ENCODE measurements at places on chromosomes 16 and 17.

DNA sequence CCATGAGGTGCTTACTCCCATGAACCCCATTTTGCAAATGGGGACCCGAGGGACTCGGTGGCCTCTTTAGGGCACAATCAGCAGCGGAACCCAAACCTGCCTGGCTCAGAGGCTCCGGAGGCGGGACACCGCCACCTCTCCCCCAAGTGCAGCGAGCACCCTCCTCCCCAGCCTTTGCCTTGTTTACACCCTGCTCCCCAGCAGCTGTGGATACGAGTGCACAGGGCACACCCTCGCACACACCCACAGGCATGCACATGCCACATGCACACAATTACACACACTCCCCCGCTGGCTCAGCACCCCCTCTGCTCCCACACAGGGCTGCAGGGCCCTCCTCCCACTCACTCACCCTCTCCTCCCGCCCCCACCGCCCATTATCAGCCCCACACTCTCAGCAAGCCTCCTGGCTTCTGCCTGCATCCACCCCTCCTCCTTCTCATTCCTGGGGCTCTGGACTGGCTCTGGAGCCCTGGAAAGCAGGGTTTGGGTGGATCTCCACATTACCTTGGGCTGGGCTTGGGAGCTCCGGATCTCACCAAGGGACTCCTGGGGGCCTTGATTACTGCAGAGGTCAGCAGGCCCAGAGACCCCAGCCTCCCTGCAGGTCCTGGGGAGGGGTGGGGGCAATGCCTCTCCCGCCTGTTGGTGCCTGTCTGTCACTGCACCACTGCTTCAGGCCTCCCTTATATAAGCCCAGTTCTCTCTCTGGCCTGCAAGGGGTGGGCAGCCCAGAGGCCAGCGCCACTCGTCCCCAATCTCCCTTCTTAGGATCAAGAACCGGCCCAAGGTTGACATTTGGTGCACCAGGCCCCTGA is 6.4 kb downstream of the PDK2 start:
- no peak for DNase-seq

DNA sequence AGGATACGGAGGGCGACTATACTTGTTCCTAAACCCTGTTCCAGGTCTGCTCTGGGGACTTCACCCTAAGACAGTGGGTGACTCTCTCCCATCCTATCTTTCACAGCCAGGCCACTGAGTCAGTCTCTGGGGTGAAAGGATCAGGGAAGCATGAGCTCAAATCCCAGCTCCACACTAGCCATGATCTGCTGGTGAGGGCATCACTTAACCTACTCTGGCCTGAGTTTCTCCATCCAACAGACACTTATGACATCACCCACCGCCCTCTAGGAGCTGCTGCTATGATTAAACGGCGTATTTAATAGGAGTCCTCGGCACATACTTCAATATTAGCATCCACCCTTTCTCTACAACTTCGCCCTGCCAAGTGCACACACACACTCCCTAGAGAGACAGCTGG is 10.1 kb downstream of the GAST start:
- DNase-seq = no peak

GRCh38 chr17:57703273-57703672 is 41.8 kb downstream of the CCDC182 start:
- no peak for DNase-seq

DNA sequence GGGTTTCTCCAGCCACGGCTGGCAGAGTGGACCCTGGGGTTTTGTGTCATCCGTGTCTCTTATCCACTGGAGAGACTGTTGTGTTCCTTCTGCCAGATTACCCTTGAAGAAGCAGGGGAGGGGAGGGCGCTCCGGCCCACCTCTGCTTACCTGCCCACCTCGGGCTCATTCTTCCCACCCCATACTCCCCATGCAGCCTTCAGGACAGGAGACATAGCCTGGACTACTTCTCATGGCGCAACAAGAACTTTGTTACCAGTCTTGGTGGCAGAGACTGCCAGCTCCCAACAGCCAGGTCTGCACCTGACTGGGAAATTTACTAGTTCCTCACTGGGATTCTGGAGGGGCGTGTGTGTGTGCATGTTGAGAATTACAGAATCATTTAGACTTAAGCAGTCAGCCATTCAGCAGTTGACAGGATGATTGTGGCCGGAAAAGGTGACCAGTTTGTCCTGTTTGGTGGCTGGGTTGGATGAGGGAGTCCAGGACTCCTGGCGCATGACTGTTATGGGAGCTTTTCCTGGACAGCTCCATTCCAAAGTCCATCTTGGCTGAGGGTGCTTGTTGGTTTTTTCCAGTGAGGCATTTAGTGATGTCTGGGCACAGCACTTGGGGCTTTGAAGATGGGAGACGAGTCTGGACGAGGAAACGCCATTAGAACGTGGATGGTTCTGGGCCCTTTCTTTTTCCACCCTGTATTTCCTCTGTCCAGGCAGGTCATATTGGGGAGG is 8.7 kb downstream of the GSE1 start:
- no peak for DNase-seq

DNA sequence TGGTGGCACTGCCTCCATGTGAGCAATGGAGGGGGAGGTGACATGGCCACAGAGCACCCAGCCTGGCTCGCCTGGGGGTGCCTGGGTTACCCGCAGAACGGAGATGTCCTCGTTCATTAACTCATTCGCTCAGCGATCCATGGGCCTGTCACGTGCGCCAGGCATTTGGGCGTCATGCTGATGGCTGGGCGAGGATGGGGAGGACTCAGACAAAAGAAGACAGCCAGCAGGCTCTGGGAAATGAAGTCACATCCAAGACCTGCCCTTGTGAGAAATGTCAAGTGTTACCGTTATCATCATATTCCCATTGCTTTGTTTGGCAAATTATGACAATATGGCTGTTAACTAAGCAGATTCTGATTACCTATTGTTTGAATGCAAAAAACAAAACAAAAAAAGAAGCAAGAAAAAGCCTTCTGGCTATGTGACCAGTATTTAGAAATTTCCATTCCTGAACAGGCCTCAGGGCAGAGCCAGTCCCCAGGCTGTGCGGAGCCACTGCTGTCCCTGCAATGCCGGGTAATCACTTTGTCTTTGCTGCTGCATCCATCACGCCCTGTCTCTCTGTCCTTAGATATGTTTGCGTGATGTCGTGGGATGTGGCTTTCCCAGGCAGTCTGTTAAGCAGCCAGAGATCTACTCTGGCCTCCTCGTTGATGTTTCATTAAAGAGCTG is 57.9 kb downstream of the CMIP start:
- DNase-seq = no peak

- DNase-seq = no peak
These were observed 28.1 kb upstream of the ENPP7 start for GRCh38 chr17:79702550-79703236.

DNA sequence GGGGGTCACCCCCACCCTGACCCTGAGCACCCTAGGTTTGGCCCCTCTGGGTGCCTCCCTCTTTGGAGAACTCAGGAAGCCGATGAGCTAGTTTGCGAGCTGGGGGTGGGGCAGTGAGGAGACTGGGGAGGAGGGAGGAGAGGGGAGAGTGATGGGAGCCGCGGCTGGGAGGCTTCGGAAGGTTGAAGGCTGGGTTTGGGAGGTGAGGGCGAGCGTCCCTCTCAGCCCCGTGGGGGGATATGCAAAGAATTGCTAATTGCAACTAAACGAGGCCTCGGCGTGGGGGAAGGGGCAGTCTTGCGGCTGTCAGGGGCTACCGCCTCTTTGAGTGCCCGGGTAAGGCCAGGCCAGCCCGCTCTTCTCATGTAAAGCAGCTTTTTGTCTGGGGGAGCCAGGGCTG is 17.6 kb upstream of the FZD2 start:
- DNase-seq = no peak

DNA sequence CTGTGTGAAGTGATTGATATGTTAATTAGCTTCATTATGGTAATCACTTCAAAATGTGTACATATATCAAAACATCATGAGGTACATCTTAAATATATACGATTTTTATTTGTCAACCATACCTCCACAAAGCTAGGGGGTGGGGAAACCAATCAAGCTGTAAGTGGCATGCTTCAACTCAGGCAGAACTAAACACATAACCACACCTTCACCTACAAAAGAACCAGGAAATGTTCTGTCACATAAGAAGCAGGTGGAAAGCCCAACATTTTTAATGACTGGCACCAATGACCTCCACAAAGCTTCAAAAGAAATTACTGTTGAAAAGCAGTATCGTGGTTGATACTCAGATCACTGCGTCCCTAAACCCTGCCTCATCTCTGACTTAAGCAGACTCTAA is 867.7 kb upstream of the EEF2KMT start:
- no peak for DNase-seq

DNA sequence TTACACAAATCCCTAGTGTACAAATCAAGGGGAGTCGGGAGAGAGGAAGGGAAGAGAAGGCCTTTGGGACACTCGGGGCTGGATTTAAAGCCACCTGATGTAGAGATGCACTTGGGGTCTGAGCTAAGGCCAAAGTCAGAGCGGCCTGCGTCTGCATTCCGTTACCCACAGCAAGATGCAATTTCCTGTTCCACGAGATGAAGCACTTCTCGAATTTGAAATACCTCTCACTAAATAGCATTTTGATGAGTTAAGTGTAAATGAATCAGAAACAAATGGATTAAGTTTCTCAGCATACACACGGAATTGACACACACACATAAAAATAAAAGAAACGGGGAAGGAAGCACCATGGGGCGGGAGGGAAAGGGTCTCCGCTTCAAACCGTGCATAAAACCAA is 386.0 kb downstream of the SOX9 start:
- no peak for DNase-seq

DNA sequence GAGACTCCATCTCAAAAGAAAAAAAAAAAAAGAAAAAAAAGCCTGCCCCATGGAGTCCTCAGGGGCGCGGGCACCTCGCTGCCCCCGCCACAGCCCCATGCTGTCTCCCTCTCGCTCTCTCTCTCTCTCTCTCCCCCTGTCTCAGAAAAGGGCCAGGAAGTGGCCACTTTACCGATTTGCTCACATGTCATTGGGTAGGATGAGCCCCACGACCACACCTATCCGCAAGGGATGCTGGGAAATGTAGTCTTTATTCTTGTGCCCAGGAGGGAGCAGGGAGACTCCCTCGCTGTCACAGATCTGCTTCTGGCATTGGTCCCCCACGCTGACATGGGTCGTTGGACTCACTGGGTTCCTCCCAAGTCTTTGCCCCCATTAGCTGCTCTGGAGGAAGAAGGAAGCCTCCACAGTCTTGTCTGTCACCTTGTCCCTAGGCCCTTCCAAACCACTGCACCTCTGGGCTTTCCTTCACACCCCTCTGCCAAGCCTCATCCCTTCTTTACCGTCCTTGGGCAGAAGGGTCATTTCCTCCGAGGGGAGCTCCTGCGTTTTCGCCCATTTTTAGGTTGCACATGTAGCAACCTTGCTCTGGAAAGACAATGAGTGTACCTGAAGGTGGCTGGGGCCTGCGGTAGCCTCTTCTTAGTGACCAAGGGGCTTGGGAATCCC is 6.9 kb upstream of the GJD3 start:
- DNase-seq = no peak

GRCh38 chr17:80860703-80861417 is 130.8 kb upstream of the CHMP6 start:
- DNase-seq = no peak

DNA sequence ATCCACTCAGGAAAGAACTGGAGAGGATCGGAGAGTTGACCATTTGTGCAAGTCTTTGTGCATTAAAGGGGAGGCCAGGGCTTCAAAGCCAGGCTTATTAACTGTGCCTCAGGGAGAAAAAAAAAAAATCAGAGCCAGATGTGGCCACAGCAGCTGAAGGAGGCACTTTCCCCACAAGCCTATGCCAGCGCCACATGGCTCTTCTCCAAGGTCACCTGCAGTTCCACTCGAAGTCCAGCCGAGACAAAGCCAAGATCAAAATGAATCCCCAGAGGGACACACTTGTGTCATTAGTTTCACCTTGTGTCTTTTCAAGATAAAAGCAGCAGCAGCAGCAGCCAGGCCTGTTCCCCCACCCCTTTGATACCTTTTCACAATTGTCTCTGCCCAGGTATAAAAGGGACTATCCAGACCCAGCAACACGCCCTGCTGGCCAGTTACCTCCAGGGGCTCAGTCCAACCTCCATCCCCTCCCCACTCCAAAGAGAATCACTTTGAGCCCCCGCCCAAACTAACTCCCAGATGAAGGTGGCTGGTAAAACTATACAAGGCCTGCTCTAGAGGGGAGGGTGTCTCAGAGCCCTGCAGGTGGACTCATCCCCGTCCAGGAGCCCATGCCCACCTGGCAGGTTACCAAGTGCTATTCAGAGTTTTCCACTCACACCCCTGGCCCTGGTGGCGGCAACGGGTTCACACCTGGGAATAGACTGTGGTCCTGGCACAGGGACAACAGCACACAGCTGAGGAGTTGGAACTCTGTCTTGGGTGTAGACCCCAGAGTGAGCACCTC is 29.2 kb downstream of the AXIN2 start:
- DNase-seq = no peak

GRCh38 chr16:28156056-28156680 is 55.6 kb downstream of the XPO6 start:
- DNase-seq = no peak

DNA sequence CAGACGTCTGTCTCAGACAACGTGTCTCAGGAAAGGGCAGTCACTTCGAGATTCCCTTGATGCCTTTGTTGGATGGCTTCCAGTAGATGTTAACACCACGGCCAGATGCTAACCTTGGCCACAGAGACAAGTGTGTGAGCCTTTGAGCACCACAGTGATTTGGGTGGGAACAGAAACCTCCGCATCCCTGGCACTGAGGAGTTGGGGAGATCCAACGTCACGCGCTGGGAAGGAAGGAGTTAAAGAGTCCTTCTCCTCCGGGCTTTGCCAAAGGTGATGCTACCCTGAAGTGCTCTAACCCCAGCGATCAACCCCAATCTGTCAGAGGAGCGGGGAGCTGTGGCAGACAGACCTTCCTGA is 3.0 kb upstream of the ABR start:
- no peak for DNase-seq

DNA sequence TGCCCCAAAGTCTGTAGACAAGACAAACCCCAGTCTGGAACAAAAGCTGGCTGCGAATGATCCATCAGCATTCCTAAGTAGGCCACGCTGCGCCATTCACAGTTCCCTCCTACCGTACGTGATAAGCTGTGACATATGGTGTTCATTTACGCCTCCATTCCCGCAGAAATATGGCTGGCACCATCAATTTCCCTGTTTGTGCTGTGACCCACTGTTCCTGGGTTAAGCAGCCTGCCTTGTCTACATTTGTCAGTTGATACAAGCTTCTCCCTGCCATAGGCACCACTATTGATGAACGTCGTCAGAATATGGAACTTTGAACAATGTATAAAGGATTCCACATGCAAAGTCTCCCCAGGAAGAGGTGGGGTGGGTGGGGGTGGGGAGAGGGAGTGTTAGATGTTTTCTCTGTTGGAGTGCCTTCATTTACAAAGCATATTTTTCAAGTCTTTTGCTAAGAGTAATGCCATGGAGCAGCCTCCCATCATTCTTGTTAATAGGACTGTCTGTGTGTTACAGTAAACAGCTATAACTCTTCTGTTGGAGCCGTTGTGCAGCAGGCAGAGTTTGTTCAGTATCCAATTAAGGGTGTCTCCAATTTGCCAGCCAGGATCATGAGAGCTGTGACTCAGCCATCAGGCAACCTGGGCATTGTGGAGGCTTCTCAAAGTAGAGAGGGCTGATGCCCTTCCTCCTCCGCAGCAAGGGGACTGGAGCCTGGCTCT is 294.6 kb downstream of the TMEM114 start:
- no peak for DNase-seq
